Karpas-422 (cell line): ENCODE measurements at places on chromosomes 13 and 19.

- no peaks in the 10 kb centered on the region for H3K27me3 ChIP-seq
- H3K4me1 ChIP-seq: peaks cover 47% of the 10 kb centered on the region
- no peak for DNase-seq
- H3K36me3 ChIP-seq: peaks cover 37% of the 10 kb centered on the region
- H3K4me3 ChIP-seq: peak overlapping the region; percentile 93
Measured at GRCh38 chr19:48619692-48620585, 633 bp downstream of the SPHK2 start.

GRCh38 chr13:38688674-38689073, 1.8 kb downstream of the FREM2 start:
- H3K27me3 ChIP-seq: no peaks in the 10 kb centered on the region
- H3K27ac ChIP-seq: no peak overlapping the region
- DNase-seq: no peak
- H3K36me3 ChIP-seq: no peaks in the 10 kb centered on the region
- H3K4me1 ChIP-seq: no peaks in the 10 kb centered on the region
- no peak overlapping the region for H3K4me3 ChIP-seq

DNA sequence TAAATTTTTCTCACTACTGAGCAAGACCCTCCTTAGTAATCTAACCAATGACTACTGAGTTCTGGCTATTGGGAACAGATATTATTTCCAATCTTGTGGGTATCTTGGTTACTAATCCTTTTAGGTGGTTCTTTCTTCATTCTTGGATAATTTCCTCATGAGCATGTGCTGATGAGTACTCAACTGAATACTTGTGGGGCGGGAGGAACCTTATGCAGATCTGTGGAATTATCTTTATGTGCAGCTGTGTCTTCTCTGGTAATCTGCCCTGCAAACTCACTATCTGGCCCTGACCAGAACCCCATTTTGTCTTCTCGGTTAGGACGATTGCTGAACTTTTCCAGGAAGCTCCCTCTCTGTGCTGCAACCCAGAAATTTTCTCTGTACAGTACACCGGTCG, 89.7 kb upstream of the TRPC4 start:
- H3K36me3 ChIP-seq: no peaks in the 10 kb centered on the region
- no peak overlapping the region for H3K27ac ChIP-seq
- no peaks in the 10 kb centered on the region for H3K4me1 ChIP-seq
- H3K27me3 ChIP-seq: no peaks in the 10 kb centered on the region
- no peak overlapping the region for H3K4me3 ChIP-seq

DNA sequence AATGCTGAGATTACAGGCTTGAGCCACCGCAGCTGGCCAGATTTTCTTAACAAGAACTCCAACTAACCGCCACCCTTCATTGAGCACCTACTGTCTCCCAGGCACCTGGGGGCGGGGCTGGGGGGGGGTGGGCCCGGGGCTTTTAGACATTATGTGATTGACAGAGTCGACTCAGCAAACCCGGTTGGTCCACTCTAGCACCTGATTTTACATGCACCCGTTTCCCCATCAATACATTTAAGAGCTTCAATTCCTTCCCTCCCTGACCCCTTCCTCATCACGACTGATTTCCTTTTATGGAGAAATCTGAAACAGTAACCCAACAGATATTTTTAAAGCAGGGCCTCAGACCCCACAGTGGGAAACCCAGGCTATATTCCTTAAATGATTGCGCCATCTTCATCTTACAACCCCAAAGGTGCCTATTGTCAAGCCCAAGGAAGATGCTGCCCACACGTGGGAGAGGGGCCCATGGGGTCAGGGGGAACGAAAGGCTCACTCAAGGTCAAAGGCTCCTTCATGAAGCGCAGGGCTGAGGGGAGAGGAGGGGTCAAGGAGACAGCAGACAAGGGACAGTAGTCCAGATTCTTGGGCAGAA, 1.8 kb downstream of the INSR start:
- no peak for DNase-seq
- no peaks in the 10 kb centered on the region for H3K36me3 ChIP-seq
- H3K4me1 ChIP-seq: peaks cover 33% of the 10 kb centered on the region
- no peak overlapping the region for H3K4me3 ChIP-seq
- peaks cover 3% of the 10 kb centered on the region; the same call in 1 of the 2 replicates for H3K27me3 ChIP-seq
